Breast epithelium (tissue), 4 donors: ENCODE measurements at places on chromosomes 3 and 15. TPM values are rescaled to one million over a fixed set of nuclear protein-coding genes. Genes with fewer than 3 reads are reported as not detected.

The SLC6A11 gene
- total RNA-seq: not detected

The GNAT1 gene
- total RNA-seq: not detected

The SPINT1 gene
- 134 TPM for total RNA-seq

The GOLGA8H gene
- total RNA-seq: 0.29 TPM

The STRIT1 gene
- total RNA-seq: not detected

DNA sequence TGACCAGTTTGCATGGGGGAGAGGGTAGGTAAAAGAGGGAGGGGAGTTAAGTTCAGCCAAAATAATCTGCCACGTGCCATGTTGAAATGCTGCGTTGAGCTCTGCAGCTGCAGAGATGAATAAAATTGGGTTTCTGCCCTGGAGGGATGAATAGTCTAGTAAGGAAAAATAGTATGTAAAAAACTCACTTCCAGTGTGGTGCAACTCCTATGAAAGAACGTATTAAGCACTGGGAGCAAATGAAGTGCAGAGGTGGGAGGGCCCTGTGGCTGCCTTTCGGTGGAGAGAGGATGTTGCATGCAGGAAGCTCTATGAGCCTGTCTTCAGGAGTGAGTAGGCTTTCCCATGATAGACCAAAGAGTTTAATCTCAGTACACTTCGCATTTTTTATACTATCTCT is 8.6 kb downstream of the CEP63 start:
- no peak for DNase-seq

DNA sequence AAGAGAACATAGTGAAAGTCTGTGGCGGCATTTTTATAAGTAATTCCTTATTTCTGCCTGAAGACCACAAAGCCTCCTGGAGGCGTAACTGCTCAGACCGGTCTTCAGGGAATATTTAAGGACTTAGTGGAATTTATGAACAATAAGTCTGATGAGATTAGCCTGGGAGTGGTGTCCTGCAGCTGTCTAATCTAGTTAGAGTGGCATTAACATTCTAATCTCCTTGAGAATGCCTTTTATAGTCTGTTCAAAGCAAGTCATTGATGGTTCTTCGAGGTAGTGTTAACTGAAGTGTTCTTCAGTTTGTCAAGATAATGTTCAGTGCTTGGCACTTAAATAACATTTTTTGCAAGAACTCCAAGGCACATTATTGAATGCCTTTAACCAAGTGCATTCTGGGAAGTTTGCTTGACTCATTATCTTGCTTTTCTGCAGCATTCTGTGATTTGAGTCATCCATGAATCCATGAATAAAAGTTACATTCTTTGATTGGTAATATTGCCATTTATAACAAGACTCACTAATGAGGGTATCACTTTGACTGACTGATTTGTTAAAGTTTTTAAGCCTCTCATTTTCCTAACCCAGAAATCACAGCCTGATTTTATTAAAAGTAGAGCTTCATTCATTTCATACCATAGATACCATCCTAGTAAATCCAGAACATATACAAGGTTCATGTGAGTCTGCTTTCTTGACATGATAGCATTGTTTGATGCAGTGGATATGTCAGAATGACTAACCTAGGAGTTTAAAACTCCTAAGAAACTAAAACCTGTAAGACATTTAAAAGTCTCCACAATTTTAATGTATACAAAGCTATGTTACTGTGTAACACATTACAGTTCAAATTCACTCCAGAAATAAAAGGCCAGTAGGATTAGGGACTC is 12.5 kb downstream of the RBM5 start:
- no peak for DNase-seq

DNA sequence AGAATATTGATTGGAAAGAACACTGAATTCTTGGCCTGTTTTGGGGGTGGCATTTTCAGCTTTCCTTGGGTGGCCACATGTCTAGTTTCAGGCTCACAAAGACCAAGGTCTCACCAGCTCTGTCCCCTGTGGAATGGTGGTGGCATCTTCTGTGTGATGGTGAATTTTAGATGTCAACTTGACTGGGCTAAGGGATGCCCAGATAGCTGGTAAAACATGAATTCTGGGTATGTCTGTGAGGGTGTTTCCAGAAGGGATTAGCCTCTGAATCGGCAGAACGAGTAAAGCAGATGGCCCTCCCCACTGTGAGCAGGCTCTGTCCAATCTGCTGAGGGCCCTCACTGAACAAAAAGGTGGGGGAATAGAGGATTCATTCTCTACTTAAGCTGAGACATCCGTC is 34.4 kb upstream of the MYZAP start:
- DNase-seq: no peak

DNA sequence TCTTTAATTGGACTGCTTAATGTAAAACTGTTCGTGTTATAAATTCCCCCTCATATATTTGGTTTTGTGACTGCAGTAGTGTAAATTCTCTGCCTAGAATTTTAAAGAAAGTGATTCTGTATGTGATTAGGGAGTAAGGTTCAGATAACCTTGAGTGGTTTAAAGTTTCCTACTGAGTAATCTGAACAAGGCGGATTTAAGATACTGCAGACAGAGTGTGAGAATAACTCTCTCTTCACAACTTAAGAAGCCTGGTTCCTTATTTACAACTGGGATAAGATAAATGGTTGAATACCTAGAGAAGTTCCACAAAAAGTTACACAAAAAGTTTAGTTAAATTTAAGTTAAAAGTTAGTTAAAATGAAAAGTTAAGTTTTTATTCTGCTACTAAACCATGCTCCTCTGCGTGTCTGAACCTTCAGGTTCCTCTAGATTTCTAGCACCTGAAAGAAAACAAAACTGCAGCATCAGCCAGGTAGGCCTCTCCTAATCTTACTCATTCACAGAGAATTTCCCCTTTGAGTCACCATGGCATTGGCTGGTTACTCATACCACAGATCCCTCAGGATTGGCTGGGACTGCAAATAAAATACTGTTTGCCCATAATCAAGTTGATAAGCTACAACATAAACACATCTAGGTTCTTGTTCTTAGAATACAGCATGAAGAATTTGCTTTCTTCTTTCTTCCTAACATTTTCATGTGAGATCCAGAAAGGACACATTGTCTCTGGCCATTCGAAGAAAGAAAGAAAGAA is at the start of gene ARL14:
ARL14 (plus strand) TSS at position 614 of the 757 bp plus-strand sequence. CDS start 187 bp downstream, outside the sequence.
- DNase-seq: no peak

DNA sequence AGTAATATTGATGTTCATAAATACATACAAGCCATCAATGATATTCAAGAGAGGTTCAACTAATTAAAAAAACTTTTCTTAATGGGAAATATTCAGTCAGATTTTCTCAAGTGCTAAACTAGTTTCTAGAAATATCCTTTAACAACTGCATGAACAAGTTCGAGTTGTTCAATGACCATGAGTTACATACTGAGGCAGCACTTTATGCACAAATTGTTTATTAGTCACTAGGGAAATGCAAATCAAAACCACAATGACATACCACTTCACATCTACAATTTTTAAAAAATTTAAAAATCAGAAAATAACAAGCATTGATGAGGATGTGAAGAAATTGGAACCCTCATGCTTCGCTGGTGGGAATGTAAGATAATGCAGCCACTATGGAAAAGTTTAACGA is 62.4 kb downstream of the RAD18 start:
- no peak for DNase-seq

DNA sequence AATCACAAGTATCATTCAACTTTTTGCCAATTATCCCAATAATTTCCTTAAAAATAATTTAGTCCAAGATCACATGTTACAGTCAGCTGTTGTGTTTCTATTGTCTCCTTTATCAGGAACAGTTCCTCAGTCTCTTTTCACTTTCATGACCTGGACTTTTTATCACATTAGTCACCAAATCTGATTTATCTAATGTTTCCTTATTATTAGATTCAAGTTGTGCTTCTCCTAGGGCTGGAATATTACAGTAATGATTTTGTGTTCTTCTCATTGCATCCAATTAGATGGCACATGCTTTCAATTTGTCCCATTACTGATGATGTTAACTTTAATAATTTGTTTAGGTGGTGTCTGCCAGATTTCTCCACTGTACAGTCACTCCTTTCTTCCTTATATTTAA is 66.3 kb upstream of the DCBLD2 start:
- no peak for DNase-seq

DNA sequence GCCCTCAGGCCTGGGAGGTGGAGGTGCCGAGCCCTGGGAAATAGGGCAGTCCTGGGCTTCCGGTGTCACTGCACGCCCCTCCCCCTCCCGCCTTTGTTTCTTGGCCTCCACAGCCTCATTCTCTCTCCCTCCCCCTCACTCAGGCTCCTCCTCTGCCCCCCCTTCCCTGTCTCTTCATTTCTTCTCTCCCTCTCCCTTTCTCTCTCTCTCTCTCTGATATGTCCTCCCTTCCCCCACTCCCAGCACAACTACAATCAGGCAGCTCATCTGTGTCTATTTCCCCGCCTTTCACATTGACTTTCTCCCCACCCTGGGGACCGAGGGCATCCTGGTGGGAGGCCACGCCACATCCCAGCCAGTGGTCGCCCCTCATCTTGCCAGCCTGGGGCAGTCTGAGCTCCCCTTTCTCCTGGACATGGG is 40.2 kb downstream of the IDH2 start:
- DNase-seq: peak; percentile 67

GRCh38 chr3:72274493-72275330 is 489.8 kb upstream of the PROK2 start:
- no peak for DNase-seq

DNA sequence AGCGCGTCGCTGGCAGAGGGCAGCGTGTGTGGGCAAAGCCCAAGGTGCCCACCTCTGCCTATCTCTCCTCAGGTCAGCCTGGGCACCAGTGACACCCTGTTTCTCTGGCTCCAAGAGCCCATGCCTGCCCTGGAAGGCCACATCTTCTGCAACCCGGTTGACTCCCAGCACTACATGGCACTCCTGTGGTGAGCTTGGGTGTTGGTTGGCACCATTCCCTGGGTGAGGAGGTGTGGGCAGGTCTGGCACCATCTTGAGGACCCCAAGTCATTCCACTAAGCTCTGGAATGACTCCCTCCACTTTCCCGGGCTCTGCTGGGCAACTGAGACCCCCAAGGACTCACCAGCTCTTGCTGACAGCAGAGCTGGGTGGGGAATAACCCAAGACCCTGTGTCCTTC is 28.5 kb downstream of the XYLB start:
- no peak for DNase-seq

- no peak for DNase-seq
Observed at GRCh38 chr15:55660153-55660552, 72.0 kb upstream of the PYGO1 start.

DNA sequence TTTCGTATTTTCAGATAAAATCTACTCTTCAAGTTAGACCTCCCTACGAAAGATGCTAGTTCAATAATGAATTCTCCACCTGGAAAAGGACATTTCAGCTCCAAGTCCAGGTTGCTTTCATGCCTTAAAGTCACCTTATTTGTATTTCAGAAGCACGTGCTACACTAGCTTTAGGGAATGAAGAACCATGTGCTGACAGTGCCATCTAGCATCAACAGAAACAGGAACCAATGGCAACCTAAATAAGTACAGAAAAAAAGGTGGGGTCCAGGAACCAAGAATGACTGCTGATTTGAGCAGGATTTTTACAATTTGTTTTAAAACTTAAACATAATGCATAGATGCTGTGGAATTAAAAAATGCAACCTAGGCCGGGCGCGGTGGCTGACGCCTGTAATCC is 77.6 kb upstream of the SNRPN start:
- no peak for DNase-seq

DNA sequence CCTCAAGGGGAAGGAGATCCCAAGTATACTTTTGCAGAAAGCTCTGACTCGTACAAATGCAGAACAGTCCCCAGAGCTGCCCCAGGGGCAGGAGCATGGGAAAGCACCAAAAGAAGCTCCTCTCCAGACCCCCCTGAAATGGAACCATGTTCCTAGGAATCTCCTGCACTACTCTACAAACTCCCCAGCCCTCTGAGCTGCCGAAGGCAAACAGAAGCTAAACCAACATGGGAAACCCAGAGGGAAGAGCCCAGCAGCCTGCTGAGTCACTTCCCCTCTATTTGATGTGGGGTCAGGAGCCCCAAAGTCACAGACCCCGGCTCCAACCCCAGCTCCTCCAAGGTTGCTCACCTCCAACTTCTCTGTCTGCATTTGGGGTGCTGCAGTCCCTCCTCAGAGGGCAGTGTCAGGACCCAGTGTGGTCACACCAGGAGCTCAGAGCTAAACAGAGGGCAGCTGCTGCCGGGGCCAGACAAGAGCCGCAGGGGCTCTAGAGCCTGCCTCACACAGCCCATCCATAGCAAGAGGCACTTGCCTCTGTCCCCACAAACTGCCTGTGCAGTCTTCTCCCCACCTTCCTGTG is 3.8 kb upstream of the PLXNA1 start:
- no peak for DNase-seq

DNA sequence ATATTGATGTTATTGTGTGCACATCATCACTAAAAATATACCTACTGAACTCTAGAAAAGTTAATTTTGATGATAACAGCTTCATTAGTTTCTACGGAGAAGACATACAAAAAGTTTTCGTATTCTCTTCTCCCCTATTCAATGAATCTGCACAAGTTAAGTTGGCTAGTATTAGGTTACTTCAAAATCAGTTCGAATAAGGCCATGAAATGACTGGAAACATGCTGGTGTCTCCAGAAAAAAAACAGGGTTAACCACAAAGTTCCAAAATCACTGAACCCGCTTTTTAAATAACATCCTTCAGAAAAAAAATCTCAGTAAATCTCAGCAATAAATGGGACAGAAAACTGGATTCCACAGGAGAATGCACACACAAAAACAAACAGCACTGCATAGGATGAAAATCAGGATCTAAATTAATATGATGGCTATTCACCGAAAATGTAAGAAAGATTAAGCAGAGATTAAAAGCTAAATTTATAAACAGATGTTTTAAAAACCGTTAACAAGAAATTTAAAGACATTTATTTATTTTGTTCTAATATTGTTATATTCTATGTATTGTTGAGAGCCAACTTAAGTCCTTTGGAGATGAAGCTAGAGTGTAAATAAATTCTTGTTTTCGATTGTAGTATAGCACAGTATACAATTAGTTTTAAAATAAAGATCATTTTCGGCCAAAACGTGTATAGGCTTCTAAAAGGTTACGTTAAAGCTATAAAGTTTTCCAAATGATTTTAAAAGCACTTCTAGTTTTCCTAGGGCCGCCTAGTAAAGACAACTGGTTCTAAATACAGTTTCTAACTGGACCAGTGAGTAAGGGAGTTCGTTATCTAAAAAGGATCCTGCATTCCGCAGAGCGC is 1.0 kb downstream of the IGSF11 start:
- DNase-seq: no peak

DNA sequence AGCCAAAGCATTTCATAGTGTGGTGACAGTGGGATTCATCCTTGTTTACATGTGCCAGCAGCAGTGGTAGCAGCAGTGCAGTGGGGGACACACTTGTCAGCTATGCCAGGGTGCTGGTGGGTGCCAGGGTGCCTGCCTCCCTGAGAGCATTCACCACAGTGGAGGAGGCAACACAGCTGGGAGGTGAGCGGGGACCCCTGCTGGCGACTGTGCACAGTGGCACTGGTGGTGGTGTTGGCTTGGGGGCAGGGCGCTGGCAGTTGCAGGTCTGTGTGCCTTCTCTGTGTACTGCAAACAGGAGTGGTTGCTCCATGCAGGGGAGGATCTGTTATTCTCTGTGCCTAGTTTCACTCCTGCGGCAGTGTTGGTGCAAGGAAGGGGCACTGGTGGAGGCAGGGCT is 41.2 kb downstream of the CEP63 start:
- no peak for DNase-seq
